NCI-H187 treated with DMSO at 0.1 percent for 48 hours (cell line): ENCODE measurements at places on chromosomes 2 and 18.

DNA sequence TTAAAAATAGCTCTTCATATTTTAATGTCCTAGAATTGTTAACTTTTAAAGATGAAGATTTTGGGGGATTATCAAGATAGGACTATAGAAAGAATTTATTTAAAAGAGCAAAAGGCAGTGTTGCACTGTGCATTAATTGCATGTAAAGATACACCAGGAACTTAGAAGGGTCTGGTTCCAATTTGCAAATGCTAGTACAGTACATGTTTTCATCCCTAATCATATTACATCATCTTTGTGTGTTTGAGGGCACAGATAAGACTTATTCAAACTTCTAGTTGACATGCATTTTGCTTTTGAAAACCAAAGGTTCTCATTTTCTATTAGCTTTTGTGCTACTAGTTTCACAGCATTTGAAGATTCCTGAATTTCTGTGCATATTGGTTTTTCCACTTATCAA lies 231.7 kb upstream of the LYPD1 start:
- no peak for DNase-seq

- no peak for DNase-seq
These were observed 58.8 kb downstream of the APOB start for GRCh38 chr2:20985062-20985461.

DNA sequence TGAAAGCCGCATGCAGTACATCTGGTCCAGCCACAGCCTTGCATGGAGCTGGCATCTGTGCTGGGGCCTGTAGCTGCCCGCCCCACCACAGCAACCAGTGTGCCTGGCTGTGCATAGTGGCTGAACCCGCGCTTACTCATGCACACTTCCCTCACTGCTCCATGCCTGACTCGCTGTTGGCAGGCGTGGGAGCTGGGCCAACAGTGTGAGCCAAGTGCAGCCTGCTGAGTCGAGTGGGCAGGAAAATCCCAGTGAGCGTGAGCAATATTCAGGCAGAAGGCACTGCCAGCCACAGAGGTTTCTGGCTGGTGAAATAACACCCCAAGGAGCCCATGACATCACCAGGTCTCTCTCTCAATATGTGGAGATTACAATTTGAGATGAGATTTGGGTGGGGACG lies 1674.1 kb upstream of the TMEFF2 start:
- no peak for DNase-seq

DNA sequence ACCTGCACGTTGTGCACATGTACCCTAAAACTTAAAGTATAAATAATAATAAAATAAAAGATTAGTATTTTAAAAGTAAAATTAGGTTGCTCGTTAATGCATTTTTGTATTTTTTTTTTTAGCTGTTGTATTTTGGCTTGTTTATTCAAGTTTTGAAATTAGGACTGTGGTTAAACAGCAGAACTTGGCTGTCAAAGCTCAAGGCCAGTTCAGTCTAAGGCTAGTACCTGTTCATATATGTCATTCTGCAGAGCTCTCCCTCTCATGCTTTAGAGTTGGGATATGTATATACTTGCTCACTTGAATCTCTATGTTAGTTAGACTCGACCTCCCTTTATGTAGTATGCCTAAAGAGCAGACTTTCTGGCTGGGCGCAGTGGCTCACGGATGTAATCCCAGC lies 32.7 kb downstream of the MOB4 start:
- DNase-seq, result no peak

- no peak for DNase-seq
These were observed 307.9 kb downstream of the TXNL1 start for GRCh38 chr18:56330366-56331110.

DNA sequence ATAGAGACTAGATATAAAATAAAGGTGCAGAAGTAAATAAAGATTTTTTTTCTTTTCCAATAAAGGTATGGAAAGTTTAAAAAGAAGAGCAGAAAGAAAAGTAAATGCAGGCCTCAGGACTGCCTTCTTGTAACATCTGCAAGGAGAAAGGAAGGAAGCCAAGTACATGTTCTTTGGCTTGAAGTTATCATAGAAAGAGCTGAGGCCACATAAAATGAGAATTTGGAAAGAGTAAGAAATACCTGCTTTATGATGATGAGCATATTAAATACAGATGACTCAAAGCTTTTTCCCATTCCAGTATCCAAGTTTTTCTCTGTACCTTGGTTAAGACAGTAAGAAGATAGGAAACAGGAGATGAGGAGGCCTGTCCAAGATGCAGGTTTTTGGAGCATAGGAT lies 25.3 kb upstream of the UBE2E3 start:
- no peak for DNase-seq

DNA sequence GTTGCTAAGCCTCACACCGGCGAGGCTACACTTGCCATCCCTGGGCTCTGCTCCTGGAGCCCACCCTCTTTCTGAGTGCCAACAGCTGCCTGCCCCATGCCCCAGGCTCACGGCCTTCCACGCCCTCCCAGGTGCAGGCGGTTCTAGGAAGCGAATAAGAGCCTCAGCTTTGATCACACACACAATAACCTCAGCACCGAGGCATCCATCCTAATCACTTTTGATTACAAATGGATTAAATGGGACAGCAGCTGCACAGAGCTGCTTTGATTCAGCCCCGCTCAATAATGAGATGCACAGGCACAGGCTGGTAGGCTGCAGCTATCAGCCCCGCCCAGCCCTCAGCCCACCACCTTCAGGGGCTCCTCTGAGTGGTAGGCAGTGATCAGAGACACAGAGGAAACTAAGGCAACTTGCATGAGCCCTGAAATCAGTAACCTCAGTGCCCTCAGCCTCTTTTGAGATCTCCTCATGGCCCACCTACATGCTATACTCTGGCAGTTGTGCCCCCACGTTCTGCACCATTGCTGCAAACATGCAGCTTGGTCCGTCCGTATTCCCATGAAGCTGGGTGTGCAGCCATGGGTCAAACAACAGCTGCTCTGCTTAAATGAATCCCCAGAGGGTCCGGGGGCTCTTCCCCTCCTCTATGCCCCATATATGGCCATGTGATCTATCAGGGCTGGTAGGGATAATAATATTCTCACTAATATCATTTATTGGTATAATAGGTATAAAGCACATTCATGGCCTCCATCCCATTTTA lies 171.4 kb downstream of the SETBP1 start:
- DNase-seq, result no peak

DNA sequence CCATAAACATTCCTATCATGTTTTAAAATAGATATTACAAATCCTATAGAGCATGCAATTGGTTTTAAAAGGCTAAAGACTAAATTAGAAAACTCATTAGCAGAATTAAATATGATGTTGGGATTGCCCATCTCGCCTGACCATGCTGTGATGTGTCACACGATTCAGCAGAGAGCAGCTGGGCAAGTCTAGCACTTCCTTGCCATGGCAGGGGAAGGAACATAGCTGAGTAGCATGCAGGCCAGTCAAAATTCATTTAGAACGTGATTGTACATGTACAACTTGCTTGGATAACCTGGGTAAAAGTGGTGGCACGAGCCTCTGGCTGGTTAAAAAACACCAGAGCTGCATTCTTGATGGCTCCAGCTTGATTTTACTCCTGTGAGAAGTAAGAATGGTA lies 81.3 kb downstream of the SCN3A start:
- no peak for DNase-seq

- DNase-seq, result no peak
These were observed 248.0 kb downstream of the TMEM182 start for GRCh38 chr2:103009871-103010270.

- DNase-seq, result no peak
These were observed 22.5 kb downstream of the C1QL2 start for GRCh38 chr2:119136093-119136492.

DNA sequence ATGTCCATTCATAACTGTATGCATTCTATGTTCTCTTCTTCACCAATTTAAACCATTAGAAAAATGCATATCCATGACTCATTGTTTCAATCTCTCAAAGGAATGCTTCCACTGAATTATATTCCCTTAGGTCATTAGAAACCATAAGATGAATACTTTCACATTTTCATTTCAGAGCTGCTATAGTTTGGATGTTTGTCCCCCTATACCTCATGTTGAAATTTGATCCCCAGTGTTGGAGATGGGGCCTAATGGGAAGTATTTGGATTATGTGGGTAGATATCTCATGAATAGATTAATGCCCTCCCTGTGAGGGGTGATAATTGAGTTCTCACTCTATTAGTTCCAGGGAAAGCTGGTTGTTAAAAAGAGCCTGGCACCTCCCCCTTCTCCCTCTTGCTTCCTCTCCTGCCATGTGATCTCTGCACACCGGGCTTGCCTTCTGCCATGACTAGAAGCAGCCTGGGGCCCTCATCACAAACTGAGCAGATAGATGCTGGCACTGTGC lies 35.7 kb downstream of the THUMPD2 start:
- no peak for DNase-seq

- DNase-seq, result no peak
These were observed 388.1 kb upstream of the KLHL29 start for GRCh38 chr2:22996911-22997310.

- no peak for DNase-seq
These were observed 225.0 kb upstream of the HS6ST1 start for GRCh38 chr2:128543646-128544045.

DNA sequence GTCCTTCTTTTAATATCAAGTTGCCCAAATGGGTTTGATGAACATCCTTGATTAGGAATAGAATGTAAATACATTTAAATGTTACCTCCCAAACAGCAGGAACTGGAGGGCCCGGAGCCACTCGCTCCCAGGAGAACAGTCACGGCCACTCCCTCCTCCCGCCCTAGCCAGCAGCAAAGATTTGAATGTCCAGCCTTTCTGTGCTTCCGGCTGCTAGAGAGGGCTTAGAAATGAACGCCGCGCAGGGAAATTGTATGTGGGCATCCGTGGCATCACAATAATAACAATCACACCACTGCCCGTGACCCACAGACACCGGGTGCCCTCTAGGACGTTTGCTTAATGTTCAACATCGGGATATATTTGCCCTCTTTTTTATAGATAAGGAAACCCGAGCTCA lies 164.9 kb upstream of the SALL3 start:
- no peak for DNase-seq

DNA sequence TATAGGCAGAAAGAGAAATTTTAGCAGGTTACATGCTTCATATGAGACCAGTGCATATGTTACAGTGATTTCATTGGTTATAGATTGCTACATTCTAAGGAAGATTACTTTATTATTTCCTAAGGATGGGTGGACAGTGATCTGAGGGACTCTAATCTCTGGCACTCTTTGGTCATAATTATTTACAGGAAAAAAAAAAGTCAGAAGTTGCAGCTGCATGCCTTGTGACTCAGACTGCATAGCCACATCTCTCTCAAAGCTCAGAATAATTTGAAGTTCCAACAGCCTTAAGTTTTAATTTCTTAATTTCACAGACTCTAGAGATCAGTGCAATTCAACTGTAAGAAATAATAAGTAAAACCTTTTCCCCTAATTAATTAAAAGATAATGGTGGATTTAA lies 27.1 kb upstream of the BARD1 start:
- no peak for DNase-seq

DNA sequence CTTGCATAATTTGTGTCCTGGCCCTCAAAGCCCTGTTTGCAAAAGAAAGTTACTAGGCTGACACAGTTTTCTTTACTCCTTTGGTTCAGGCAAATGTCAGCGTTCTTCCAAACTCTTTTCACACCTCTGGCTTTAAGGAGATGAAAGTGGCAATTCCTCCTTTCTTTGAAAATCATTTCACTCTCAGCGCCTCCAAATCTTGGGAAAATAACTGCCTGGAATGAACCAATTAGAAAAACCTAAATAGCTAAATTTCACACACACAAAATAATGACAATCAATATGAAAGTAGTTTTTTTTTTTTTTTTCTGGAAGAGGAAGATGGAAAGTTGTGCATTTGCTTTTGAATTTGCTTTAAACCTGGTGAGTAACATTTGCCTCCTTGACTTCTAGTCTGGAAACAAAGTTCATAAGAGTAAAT lies 1.7 kb downstream of the MEIS1 start:
- DNase-seq, result no peak

GRCh38 chr2:220000586-220000985 lies 373.2 kb downstream of the SLC4A3 start:
- DNase-seq, result no peak

- no peak for DNase-seq
These were observed 101.6 kb downstream of the LBH start for GRCh38 chr2:30332791-30333453.

DNA sequence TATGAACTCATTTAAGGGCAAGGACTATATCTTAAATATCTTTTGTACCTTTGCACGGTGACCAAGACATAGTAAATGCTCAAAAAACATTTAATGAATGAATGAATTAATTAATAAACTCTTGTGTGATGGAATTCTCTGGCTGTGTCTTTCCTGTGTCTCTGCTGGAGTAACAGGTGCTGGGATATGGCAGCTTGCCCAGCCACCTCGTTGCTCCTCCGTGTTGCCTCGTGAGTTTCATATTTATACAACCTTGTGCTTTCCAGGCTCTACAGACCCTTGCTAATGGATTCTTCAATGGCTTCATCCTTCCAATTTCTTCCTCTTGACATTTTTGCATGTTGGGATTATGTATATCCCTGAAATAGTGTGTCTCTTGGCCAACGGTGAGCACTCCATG lies 30.4 kb downstream of the CTAGE1 start:
- DNase-seq, result no peak

DNA sequence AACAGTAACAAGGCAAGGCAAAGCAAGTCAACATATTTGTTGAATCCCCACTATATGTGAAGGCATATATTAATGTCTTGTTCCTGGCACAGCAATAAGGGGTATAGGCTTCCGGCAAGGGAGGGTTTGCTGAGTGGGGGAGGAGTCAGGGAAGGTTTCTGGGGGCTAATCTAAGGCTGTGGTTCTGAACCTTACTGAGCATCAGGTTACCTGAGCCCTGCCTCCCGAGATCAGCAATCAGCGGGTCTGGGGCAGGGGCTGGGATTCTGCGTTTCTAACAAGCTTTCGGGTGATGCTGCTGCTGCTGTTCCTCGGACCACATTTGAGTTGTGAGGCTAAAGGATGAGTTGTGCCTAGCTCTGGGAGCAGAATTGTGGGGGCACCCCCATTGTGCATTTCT lies 401.7 kb upstream of the SPRED2 start:
- no peak for DNase-seq

- no peak for DNase-seq
These were observed 17.9 kb downstream of the PLEKHA3 start for GRCh38 chr2:178498137-178498536.

GRCh38 chr2:63399156-63399555 lies 189.1 kb downstream of the WDPCP start:
- no peak for DNase-seq

GRCh38 chr2:113818382-113818951 lies 62.0 kb upstream of the SLC35F5 start:
- no peak for DNase-seq

GRCh38 chr2:229416116-229416694 lies 145.1 kb upstream of the PID1 start:
- no peak for DNase-seq

DNA sequence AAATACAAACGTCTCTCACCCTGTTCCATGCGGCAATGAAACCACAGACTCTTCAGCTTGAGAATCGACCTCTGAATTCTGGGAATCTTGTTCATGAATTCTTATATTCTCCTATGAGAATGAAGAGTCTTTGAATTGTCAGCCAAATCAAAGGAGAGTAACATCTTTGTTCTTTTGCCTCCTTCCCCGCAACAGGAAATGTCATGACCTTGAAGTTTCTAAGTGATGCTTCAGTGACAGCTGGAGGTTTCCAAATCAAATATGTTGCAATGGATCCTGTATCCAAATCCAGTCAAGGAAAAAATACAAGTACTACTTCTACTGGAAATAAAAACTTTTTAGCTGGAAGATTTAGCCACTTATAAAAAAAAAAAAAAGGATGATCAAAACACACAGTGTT lies 21.8 kb downstream of the TNFAIP6 start:
- DNase-seq, result no peak
